Activated T-cell treated with anti-CD3 and anti-CD28 coated beads, Interleukin-2, amount 50 U/mL, for 72 hours (primary cell): ENCODE measurements at places on chromosomes 5 and 9.

GRCh38 chr9:117120061-117120460 lies 294.8 kb downstream of the ASTN2 start:
- DNase-seq: no peak

DNA sequence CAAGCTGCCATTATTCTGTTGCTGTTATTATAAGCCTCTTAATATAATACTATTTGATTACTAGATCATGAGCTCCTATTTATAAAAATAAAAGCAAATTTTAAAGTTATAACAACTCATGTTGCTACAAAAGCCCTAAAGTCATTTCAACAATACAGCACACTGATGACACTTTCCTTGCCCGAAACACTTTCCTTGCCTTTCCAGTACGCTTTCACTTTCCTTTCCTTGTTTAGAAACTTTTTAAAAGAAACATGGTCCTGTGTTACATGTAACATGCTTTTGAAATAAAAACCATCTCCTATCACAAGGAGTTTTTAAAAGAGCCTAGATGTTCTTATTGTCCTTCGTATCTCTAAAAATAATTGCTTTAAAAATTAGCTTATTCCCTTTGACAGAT lies 688.4 kb downstream of the PTPRD start:
- no peak for DNase-seq

- DNase-seq: no peak
These were observed 5.3 kb upstream of the RXRA start for GRCh38 chr9:134320868-134321471.

- DNase-seq: no peak
These were observed 51.5 kb upstream of the NR3C1 start for GRCh38 chr5:143454936-143455516.

DNA sequence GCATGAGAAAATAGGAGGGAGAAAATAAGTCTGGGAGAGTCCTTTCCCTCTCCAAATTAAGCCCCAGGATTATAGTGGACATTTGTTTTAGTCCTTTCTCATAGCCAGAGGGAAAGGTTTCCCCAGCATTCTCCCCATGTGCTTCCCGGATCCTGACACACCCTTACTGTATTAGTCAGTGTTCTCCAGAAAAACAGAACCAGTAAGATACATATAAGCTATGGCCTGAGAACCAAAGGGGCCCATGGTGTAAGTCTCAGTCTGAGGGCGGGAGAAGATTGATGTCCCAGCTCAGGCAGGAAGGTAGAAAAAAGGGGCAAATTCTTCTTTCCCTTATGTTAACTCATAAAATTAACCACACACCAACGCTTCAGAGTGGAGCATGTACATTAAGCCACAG lies 25.6 kb upstream of the SPATA31D4 start:
- no peak for DNase-seq

GRCh38 chr9:1554081-1555035 lies 460.8 kb upstream of the SMARCA2 start:
- DNase-seq: no peak

- no peak for DNase-seq
These were observed 24.4 kb downstream of the ATOX1 start for GRCh38 chr5:151734064-151734408.

- no peak for DNase-seq
These were observed 7.6 kb upstream of the F2RL1 start for GRCh38 chr5:76811214-76811613.

DNA sequence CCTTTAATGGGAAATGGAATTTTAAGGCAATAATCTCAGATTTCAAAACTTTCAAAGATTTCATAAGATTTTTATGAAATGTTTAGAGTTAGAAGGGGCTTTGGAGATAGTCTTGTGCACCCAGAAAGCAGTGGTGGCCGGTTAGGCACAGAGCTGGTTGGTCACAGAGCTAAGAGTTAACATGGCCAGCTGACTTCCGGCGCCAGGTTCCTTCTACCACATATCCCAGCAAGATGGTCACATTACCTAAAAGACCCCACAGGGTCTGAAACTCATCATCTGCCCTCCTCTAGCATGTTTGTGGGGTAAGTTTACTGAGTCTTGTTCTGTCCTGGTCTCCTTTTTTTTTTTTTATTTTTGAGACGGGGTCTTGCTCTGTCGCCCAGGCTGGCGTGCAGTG lies 19.3 kb downstream of the QRFP start:
- no peak for DNase-seq

DNA sequence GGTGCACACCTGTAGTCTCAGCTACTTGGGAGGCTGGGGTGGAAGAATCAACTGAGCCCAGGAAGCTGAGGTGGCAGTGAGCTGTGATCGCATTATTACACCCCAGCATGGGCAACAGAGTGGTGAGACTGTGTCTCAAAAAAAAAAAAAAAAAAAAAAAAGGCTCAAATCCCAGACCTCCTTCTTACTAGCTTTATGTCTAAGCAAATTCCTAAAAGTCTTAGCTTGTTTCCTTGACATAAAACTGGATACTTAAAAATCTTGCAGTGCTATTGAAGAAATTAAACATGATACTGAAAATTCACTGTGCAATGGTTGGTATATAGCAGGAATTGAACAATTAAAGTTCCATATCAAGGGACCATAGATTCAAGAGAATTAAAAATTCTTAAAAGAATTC lies 45.0 kb downstream of the PCDHGC5 start:
- no peak for DNase-seq

- no peak for DNase-seq
These were observed 29.5 kb downstream of the HAVCR1 start for GRCh38 chr5:157029457-157029856.

GRCh38 chr9:116494815-116495634 lies 192.1 kb upstream of the TRIM32 start:
- DNase-seq: peak; percentile 29

DNA sequence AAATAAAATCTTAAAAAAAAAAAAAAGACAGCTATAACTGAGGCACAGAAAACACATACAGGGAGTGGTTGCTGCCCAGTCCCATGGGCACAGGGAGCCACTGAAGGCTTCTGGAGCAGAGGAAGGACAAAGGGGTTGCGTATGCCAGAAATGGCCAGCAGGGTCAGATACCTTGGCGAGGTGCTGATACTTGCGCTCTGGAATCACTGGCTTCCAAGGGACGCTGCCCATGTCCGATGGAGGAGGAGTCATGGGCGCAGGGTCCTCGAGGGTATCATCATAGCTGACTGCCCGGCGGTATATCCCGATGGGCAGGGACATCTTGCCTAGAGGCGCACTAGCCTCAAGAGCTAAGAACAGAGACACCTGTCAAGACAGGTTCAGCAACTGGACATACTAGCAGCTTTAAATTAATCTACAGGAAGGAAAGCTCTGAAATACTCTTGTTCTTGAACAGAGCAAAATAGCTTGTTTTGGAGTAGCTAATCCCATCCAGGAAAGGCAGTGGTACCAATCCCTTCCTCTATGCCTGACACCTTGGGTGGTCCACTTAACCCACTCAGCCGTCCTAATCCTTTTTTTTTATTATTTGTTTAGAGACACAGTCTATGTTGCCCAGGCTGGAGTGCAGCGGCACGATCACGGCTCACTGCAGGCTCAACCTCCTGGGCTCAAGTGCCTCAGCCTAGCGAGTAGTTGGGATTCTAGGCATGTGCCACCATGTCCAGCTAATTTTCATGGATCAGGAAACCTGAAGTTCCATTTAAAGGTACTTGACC lies 6.0 kb downstream of the KIAA1191 start:
- no peak for DNase-seq

GRCh38 chr9:120917929-120918762 lies 8.4 kb downstream of the TRAF1 start:
- no peak for DNase-seq

- peak; percentile 61 for DNase-seq
These were observed 109.3 kb upstream of the IFNE start for GRCh38 chr9:21591221-21592062.

DNA sequence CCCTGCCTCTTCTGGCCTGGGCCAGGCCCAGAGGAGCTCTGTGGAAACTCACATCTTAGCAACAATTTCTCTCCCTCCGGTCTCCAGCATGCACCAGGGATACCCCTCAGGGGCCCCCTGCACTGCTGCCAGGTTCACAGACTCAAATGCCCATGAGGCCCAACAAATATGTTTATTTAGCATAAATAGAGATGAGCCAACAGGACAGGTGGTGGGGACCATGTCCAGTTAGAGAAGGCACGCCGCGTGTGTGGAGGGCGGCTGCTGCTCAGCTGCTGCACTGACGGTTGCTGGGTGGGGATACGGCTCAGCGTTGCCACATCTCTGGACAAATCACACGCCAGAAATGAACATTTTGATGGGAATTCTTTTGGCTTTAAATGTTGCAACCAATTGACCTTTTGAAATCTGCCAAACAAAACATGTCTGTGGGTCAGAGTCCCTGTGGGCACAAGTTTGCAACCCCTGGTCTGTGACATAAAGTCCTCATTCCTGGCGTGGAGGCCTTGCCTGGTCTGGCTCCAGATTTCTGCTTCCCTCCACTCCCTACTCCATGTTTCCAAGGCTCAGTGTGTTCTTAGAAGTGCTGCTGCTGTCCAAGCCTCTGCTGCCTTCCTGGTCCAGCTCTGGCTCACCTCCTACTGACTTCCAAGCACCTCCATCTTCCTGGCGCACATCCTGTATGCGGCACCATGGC lies 88.9 kb downstream of the AMBP start:
- DNase-seq: no peak

DNA sequence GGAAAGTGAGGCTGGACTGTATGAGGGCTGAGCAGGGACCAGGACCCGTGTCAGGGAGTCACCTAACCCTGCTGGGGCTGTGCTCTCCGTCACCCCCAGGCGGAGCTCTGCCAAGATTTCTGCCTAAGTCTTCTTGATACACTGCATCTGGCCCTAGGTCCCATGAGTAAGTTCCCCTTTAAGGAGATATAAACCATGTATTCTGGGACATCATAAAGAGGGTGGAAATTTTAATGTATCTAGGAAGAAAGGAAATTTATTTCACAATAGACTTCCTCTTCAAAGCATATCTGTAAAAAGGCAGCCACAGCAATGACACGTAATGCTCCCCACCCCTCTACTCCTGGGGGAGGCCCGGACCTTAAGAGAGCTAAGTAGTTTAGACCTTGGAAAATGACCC lies 183.4 kb downstream of the FBXL7 start:
- no peak for DNase-seq

DNA sequence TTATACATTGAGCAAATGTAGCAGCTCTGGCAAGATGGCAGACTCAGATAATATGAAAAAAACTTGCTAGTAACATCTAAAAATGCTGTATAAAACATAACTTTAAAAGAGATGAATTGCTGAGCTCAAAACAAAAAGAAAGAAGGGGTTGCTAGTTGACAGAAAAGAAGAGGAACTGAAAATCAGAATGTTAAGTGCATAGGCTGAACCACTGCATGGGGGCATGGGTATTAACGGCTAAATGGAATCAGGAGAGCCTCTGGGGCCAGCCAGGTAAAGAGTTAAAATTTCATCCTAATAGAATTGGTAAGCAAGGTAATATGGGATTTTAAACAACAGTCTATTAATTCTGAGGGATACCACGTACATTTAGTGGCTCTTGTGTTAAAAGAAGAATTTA lies 146.8 kb downstream of the SMC2 start:
- DNase-seq: no peak

DNA sequence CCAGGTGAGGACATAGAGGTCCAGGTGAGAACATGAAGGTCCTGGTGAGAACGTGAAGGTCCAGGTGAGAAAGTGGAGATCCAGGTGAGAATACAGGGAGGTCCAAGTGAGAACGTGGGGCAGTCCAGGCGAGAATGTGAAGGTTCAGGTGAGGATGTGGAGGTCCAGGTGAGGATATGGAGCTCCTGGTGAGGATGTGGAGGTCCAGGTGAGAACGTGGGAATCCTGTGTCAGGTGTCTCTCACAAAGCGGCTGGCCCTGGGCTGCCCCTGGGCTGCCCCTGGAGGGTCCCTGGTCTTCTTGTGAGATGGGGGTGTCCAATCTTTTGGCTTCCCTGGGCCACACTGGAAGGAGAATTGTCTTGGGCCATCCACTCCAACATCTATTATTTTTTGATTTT lies 133.4 kb downstream of the MRPL36 start:
- no peak for DNase-seq

- DNase-seq: no peak
These were observed 66.4 kb downstream of the SETX start for GRCh38 chr9:132288361-132288760.

- DNase-seq: no peak
These were observed 224.8 kb upstream of the DMRT1 start for GRCh38 chr9:616694-617093.

GRCh38 chr5:137344723-137345322 lies 154.3 kb downstream of the SPOCK1 start:
- DNase-seq: peak; percentile 7

GRCh38 chr5:132887283-132887682 lies 13.8 kb downstream of the LEAP2 start:
- DNase-seq: no peak

- DNase-seq: no peak
These were observed 3.8 kb upstream of the TJP2 start for GRCh38 chr9:69170231-69170630.

DNA sequence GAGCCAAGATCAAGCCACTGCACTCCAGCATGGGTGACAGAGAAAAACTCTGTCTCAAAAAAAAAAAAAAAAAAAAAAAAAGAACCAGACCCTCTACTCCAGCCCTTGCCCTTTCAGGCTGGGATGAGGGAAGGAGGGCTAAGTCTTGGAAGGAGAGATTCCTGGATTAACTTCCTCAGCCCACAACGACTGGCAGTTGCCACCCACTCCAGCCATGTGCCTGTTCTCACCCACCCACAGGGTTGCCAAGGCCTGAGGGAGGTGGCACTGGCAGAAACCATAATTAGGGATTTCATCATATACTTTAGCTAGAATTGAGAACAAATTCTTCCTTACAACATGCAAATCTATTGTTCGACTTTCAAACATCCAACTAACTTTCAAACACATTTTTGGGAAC lies 87.8 kb upstream of the SLC30A5 start:
- DNase-seq: no peak

DNA sequence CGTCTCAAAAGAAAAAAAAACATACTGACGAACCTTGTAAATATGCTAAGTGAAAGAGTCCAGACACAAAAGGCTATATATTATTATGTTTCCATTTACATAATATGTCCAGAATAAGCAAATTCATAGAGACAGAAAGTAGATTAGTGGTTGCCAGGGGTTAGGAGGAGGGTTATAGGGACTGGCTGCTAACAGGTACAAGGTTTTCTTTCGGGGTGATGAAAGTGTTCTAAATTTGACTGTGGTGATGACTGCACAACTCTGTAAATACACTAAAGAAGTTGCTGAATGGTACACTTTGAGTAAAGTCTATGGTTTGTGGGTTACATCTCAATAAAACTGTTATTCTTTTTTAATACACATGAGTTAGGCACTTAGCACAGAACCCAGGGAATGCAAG lies 98.8 kb downstream of the MYO10 start:
- DNase-seq: no peak
